Brain pericyte (primary cell): ENCODE measurements at places on chromosomes 5 and 9.

- no peak for DNase-seq
Observed at GRCh38 chr9:2849941-2850340, 6.0 kb upstream of the PUM3 start.

- peak; percentile 81 for DNase-seq
Observed at GRCh38 chr9:21789541-21790037, 12.8 kb upstream of the MTAP start.

DNA sequence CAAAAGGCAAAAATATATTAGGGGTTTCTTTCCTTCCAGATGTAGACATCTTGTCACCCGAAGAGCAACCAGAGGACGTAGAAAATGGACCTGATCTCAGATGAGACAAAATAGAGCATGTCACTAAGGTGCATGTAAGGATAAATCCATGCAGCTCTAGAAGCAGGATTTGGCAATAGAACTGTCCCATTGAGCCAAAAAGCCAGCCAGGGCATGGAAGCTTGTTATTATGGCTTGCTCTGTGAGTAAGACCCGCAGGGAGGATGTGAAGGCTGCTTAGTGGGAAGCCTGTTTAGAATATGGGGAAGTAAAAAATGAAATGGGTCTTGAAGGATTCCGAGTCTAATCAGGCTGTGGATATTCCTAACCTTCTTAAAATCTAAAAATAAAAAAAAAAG, 165.6 kb upstream of the MPDZ start:
- DNase-seq = no peak

DNA sequence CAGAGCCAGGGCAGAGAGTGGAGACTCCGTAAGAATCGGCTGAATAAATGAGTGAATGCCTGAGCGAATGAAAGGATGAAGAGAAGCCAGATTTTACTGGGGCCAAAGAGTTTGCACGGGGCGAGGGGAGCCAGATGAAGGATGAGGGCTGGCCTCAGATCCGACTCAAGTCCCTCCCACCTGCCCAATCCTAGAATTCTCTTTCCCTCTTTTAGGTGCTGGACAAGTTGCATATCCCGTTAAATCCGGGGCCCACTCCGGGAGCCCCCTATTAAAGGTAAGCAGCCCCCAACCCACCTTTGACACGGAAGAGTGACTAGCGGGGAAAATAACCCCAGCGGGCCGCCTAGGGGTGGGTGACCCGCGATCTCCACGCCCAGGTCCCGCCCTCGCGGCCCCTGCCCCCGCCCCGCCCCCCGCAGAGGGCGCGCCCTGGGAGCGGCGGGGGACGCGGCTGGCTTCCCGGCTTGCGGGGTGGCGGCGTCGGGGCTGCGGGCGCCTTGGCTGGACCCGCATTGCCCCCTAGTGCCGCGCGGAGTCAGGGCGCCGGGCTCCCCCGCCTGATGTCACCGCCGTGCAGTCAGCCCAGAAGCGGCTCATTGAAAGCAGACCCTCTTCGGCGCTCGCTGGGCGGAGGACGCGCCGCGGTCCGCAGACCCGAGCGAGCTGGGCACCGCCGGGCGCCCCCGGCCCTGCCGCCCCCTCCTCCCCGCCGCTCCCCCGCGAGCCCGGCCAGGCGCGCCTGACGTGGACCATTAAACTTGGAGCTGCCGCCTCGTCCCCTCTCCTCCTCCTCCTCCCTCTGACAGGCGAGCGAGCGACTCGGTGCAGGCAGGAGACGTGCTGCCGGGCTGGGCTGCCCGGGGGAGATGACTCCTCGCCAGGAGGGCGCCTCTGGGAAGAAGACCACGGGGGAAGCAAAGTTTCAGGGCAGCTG, at the start of gene ADRA1B:
Gene ADRA1B, plus strand, starts transcription at position 579 of the 937 bp plus-strand sequence. CDS start 424 bp downstream, outside the sequence.
- DNase-seq = no peak

- DNase-seq = no peak
Observed at GRCh38 chr5:133297293-133297692, 245.5 kb downstream of the HSPA4 start.

GRCh38 chr9:91042541-91042940, 240.9 kb downstream of the SYK start:
- no peak for DNase-seq

- no peak for DNase-seq
Observed at GRCh38 chr9:94639061-94639998, at the start of gene FBP1. Gene FBP1, minus strand, starts transcription at chr9:94639518. Its CDS starts 208 bp downstream, at chr9:94639310.
